K562 (cell line): ENCODE measurements at places on chromosomes 2 and 18.
A peak's percentile ranks its signal among the peaks of the same experiment; 100 is the strongest.

- no peak for DNase-seq
These were observed 456.5 kb upstream of the ZNF804A start for GRCh38 chr2:184141866-184142265.

GRCh38 chr2:45607701-45608100 is 3.4 kb downstream of the SRBD1 start:
- peak; percentile 56 for DNase-seq

DNA sequence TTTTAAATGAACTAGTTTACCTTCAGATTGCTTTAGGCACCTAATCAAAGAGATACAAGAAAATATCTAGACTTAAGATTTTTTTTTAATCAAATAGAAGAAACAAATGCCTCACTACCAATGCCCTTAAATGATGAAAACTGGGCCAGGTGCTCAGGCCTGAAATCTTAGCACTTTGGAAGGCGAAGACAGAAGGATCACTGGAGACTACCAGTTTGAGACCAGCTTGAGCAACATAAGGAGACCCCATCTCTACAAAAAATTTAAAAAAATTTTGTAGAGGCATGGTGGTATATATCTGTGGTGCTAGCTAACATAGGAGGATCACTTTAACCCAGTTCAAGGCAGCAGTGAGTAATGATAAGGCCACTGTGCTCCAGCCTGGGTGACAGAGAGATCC is 675.1 kb downstream of the NRXN1 start:
- no peak for DNase-seq

- DNase-seq: no peak
These were observed 25.6 kb upstream of the PMAIP1 start for GRCh38 chr18:59874166-59874565.

GRCh38 chr2:237326266-237327171 is 87.4 kb downstream of the COL6A3 start:
- no peak for DNase-seq

DNA sequence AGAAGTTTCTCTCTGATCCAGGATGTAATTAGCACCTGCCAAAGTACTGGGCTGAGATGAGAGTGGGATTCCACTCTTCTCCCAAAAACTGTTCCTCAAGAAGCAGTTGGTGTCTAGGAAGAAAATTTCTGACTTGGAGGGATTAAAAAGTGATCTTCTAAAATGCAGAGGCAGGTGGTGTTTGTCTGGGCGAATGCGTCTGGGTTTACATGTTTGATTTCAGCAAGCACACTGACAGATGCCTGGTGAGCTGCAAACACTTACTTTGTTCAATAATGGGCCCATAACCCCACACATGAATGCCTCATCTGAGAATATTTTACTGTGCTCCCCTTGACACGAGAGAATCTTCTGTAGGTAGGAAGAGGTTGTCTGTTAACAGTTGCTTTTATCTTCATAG is 24.3 kb upstream of the KCNF1 start:
- no peak for DNase-seq

GRCh38 chr2:148342086-148342485 is 302.5 kb upstream of the EPC2 start:
- DNase-seq: no peak

GRCh38 chr2:23241611-23242245 is 143.3 kb upstream of the KLHL29 start:
- DNase-seq: no peak

- no peak for DNase-seq
These were observed 5.7 kb downstream of the LRRFIP1 start for GRCh38 chr2:237633061-237633561.

DNA sequence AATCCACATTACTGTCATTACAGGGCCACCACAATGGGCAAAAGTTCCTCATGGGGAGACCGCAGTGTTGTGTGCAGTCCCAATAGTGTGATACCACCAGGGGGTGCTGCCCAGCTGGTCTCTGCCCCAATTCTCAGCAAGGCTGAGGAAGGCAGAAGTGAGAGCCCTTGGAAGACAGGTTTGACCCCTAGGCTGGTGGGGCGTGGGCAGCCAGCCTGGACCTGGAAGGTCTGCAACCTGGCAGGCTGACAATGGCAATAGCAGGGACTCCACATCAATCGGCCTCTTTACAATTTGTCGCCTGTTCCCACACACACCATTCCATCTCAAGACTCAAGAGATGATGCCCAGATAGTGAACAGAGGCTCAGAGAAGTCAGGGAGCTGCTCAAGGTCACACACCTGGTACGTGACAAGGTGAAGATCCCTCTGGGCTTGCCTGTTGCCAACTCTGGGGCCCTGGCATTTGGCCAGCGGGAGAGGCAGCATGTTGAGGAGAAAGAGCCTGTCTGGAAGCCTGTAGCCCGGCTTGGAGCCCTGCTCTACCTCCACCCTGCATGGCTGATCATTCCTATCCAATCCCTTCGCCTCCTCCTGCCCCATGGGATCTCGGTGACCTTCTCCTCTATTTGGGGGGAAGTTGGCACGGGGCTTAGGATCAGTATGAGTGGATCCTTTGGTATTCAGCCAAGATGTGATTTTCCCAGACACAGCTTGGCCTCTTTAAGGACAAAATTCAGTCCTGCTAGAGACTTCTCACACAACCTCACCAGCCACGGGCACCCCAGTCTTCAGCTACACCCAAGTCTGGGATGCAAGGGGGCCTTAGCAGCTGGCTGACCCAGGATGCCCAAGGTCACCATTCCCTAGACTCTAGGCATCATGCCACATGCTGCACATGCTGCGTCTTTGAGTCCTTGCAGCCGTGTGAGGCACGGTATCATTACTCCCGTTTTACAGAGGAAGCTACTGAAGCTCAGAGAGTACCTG is 2.9 kb upstream of the ATOH8 start:
- DNase-seq: peak; percentile 55

DNA sequence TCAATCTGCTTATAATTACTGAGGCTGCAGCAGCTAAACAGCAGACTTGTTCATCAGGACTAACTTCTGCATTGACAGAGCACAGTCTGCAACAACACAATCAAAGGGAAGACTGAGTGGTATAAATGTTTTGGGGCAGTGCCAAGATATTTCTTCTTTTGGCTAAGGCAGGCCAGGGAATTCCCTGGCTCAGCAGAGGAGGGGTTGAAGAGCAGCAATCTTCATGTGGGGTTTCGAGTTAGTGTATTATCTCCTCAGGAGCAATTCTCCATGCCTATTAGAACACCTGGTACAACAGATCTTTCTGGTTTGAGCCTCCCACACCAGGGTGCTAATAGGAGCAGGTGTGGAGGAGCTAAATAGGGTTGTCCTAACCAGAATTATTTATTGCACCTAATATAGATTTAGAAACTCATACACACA is 103.0 kb upstream of the STK17B start:
- no peak for DNase-seq

DNA sequence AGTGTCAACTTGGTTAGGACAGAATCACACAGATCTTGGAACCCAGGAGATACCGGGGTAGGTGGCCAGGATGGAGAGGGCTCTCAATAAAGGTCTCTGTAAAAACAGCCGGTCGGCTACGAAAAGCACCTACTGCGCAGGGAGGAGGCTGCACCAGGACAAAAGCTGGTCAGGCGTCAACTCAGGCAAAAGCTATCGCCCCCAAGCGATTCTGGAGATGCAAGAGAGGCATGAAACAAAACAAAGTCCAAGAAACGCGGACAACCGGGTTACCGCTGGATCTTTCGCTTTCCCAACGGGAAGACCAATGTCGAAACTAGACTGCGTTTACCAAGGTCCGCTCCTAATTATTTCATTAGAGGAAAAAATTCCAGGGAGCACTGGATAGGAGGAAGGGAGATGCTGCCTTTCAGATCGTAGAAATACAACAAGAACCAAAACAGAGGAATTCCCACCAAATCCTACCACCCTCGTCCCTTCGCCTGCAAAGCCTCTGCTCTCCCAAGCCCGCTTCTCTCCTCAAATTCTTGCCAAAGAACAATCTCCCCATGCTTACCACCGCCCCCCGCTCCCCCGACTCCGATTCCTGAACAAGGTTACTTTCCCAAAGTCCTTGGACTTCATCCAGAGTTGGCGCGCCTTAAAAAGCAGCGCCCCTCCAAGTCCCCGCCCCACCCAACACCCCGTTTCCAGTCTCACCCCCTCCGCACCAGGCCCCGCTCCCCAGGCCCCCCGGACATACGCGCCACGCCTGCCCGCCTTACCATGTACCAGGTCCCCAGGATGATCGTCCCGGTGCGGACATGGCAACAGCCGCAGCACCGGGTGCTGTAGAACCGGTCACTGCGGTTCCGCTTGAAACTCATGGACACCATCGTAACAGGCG is 539 bp downstream of the LAPTM4A start:
- DNase-seq: peak; percentile 69

- no peak for DNase-seq
These were observed 663.9 kb upstream of the LRRTM1 start for GRCh38 chr2:80968450-80968849.

DNA sequence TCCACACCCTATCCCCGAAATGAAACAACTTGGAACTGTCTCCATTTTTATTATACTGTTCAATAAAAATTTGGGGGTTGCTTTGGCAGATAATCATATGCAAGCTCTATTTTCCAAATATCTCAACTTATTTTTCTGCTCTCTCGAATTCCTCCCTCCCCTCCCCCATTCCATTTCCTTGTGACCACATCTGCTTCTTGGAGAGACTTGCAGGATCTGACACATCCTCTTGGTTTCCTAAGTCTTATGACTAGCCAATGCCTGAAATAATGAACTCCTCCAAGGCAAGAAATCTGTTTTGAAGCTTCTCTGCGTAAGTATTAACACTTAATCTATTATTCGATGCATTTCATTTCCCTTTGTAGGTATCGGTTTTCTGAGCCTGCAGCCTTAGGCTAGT is 16.1 kb downstream of the TGIF1 start:
- no peak for DNase-seq

GRCh38 chr18:63817441-63818051 is 42.3 kb downstream of the SERPINB7 start:
- DNase-seq: no peak

DNA sequence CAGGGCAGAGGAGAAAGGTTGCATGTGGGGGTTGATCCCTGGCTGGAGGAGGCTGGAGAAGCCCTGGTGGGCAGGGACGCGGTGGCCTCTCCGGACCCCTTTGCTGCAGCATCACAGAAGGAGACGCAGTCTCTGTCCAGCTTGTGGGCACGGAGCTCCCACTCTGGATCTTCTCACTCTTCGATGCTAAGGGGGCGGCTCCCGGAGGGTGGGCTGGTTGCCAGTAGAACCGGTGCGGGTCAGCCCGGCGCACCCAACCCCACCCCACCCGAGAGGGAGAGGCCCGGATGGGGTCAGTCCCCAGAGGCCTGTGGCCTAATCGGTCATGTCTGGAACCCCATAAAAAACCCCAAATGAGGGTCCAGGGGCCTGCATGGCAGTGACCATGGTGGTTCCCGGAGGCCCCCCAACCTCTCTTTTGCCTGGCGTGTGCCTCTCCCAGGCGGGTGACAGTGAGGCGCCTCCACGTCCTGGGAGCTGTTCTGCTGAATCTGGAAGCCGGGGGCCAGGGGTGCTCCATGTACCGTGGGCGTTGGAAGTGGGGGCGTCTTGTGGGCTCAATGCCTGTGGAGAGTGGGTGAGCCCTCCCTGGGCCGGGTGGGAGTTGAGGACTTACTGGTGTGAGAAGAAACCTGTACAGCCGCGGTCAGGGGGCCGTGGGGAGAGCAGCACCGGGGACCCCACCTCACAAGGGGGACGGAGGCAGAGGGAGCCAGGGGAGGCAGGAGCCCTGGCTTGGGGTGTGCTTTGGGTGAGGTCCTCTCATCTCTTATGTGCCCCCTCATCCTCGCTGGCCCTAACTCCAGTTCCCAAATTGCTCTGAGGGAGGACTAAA is 79.6 kb downstream of the RTP5 start:
- DNase-seq: no peak

DNA sequence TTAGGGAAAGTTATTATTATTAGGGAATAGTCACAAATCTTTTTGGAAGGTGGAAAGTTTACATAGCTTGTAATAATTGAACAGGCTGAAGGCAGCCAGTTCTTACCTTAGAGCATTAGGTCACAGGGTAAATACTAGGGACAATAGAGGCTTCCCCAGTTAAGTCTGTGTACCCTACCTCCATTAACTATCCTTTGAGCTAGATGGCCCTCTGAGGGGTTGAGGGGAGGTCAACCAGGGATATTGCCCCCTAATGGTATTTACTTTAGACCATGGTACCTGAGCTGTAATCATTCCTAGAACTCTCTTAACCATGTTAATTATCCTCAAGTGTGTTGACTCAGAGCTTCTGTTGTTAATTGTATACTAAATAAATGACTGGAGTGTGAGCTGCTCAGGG is 120.5 kb upstream of the SCN7A start:
- no peak for DNase-seq

- no peak for DNase-seq
These were observed 3.6 kb downstream of the TEX51 start for GRCh38 chr2:126902152-126902835.

- DNase-seq: no peak
These were observed 147.0 kb downstream of the HDAC4 start for GRCh38 chr2:239253701-239254436.

- no peak for DNase-seq
These were observed 66.0 kb upstream of the PMAIP1 start for GRCh38 chr18:59833785-59834184.

GRCh38 chr2:38720613-38721241 is 30.4 kb downstream of the SRSF7 start:
- no peak for DNase-seq

GRCh38 chr18:3510896-3511295 is 60.9 kb downstream of the TGIF1 start:
- DNase-seq: no peak

GRCh38 chr2:85053802-85054201 is 79.4 kb upstream of the TCF7L1 start:
- DNase-seq: peak; percentile 50

- no peak for DNase-seq
These were observed 55.0 kb upstream of the PKDCC start for GRCh38 chr2:41992671-41993434.

DNA sequence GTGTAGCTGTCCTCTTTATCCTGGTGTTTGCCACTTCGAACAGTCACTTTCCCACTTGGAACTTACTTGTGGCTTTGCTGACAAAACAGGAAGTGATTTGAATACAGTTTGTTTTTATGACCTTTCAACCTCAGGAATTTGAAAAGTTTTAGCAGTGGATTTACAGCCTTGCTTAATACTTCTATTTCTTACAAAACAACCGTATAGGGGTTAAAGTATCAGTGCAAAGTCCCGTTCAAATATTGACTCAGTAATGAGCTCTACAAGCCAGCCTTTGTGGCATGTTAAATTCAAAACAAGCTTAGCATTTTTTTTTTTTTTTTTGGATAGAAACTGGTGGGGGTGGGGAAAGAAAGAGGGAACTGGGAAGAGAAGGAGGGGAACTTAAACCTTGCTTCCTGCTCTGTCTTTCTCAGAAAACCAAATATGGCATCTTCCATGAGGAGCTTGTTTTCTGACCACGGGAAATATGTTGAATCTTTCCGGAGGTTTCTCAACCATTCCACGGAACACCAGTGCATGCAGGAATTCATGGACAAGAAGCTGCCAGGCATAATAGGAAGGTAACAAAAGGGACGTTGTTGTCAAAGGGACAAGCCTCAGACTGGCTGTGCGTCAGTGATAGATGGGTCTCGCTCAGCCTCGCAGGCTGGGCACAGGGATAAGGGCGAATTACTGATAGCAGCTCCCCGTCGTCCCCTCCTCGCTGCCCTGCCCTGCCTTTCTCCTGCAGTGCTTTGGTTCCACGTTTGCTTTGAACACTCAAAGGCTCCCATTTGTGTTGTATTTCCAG is at the start of gene HNMT:
Gene HNMT, plus strand, starts transcription at position 408 of the 793 bp plus-strand sequence. Its CDS starts 19 bp downstream, at position 427.
- peak; percentile 70 for DNase-seq
